Osteocyte (in vitro differentiated cells): ENCODE measurements at places on chromosomes 4 and X. TPM values are rescaled to one million over a fixed set of nuclear protein-coding genes. Genes with fewer than 3 reads are reported as not detected.

- H3K27me3 ChIP-seq = peaks cover 10% of the 10 kb centered on the region
- no peak overlapping the region for H3K27ac ChIP-seq
- no peaks in the 10 kb centered on the region for H3K4me1 ChIP-seq
Measured at GRCh38 chr4:14924812-14925344, 77.4 kb upstream of the CPEB2 start.

DNA sequence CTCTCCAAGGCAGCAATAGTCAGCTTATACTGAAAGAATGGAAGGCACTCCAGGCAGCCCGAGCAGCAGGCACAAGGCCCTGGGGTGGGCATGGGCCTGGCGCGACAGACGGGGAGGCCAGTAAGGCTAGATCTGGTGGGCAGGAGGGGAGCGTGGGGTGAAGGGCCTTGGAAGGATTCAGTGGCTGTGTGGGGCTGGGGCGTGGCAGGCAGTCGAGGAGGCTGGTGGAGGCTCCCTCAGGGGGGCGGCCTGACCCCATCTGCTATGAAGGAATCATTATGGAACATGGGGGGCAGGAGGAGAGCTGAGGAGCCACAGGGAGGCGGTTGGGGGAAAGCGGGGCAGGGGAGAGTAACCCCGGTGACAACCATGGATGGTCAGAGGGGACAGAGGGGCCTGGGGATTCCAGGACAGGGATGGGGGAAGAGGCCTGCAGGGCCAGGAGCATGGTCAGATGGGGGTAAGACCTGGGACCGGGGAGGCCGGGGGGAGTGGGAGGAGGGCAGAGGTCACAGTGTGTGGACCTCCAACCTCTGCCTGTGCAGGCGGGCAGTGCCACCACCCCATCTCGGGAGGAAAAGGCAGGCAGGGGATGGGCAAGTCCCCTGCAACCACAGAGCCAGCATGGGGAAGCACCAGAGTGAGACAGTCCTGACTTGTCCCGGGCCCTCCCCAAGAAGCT lies 70.3 kb downstream of the ACOX3 start:
- H3K27me3 ChIP-seq = no peaks in the 10 kb centered on the region
- peaks cover 2% of the 10 kb centered on the region for H3K36me3 ChIP-seq
- no peak for DNase-seq
- no peak overlapping the region for H3K27ac ChIP-seq
- H3K4me1 ChIP-seq = no peaks in the 10 kb centered on the region

- H3K27me3 ChIP-seq = no peaks in the 10 kb centered on the region
- no peak overlapping the region for H3K4me3 ChIP-seq
- H3K27ac ChIP-seq = peak overlapping the region; percentile 4
- H3K36me3 ChIP-seq = peaks cover 5% of the 10 kb centered on the region
- H3K4me1 ChIP-seq = peaks cover 56% of the 10 kb centered on the region
- peak; percentile 68 for DNase-seq
Measured at GRCh38 chr4:3339577-3339976, 46.8 kb downstream of the RGS12 start.

DNA sequence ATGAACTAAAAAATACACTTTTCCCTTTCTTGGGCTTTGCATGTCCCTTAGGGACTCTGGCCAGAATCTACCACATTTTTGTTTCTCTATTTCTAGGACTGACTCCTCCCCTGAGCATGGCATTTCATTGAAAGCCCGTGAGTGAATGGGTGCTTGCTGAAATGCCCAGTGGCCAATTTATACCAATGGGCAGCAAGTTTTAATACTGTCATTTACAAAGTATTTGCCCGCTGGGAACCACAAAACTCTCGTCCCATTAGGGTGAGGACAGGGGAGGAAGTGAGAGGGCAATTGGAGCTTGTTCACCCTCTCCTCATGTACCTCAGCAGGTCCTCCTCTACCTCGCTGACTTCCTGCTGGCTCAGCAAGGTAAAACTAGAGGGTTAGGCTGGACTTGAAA lies 1.1 kb downstream of the SRPX2 start:
- DNase-seq = no peak
- H3K36me3 ChIP-seq = no peaks in the 10 kb centered on the region
- H3K27ac ChIP-seq = peak overlapping the region; percentile 93
- H3K4me1 ChIP-seq = peaks cover 69% of the 10 kb centered on the region

GRCh38 chr4:127669691-127670090 lies 36.9 kb downstream of the INTU start:
- H3K27me3 ChIP-seq = no peaks in the 10 kb centered on the region
- H3K27ac ChIP-seq = no peak overlapping the region
- no peak overlapping the region for H3K4me3 ChIP-seq
- no peaks in the 10 kb centered on the region for H3K4me1 ChIP-seq

DNA sequence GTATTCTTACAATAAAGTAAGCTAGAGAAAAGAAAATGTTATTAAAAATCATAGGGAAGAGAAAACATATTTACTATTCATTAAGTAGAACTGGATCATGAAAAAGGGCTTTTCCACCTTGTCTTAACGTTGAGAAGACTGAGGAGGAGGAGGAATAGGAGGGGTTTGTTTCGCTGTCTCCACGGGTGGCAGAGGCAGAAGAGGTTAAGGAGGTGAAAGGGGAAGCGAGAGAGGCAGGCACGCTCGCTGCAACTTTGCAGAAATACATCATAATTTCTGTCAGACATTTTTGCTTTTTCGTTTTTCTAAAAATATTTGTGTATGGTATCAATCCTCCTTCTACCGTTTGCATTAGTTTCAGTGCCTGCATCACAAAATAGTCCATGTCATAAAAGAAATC lies 2375.1 kb upstream of the AGA start:
- H3K27me3 ChIP-seq = no peaks in the 10 kb centered on the region
- H3K36me3 ChIP-seq = no peaks in the 10 kb centered on the region
- no peak overlapping the region for H3K27ac ChIP-seq
- no peak for DNase-seq
- H3K4me1 ChIP-seq = no peaks in the 10 kb centered on the region

DNA sequence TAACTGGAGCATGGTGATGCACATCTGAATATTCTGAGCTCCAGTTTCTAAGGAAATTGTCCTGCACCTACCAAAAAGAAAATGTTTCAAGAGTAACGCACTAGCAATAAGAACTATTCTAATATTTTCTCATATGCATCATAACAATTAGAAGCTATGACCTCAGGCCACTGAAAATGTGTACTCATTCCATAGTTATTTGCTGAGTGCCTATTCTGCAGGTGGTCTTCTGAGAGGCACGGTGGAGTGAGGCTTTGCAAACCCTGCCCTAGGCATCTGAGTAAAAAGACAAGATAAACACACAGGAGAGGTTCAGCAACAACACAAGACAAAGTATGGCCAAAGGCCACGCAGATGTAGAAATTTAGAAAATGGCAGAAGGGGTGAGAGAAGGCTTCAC lies 23.7 kb downstream of the SLC10A6 start:
- H3K27ac ChIP-seq = no peak overlapping the region
- no peaks in the 10 kb centered on the region for H3K27me3 ChIP-seq

DNA sequence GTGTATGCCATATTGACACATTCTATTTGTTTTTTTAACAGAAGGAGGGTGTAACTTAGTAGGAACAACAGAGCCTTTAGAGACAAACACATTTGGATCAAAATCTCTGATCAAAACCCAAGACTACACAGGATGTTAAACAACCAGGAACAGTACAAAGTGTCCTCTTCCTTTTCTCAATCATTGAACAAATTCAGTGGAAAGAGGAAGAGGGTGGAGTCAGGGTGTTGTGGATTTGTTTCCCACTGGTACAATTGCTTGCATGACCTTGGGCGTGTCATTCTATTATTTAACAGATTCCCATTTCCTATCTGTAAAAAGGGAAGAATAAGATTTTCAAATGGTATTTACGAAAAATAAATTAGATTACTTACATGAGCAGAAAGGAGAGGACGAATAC lies 1162.8 kb upstream of the PRKX start:
- H3K27me3 ChIP-seq = no peaks in the 10 kb centered on the region
- no peak overlapping the region for H3K27ac ChIP-seq
- H3K4me3 ChIP-seq = no peak overlapping the region
- no peaks in the 10 kb centered on the region for H3K4me1 ChIP-seq
- no peak for DNase-seq
- H3K36me3 ChIP-seq = no peaks in the 10 kb centered on the region

GRCh38 chr4:163536091-163536490 lies 41.6 kb downstream of the TMA16 start:
- peaks cover 17% of the 10 kb centered on the region for H3K4me1 ChIP-seq
- no peak overlapping the region for H3K27ac ChIP-seq
- no peaks in the 10 kb centered on the region for H3K27me3 ChIP-seq
- no peak overlapping the region for H3K4me3 ChIP-seq

DNA sequence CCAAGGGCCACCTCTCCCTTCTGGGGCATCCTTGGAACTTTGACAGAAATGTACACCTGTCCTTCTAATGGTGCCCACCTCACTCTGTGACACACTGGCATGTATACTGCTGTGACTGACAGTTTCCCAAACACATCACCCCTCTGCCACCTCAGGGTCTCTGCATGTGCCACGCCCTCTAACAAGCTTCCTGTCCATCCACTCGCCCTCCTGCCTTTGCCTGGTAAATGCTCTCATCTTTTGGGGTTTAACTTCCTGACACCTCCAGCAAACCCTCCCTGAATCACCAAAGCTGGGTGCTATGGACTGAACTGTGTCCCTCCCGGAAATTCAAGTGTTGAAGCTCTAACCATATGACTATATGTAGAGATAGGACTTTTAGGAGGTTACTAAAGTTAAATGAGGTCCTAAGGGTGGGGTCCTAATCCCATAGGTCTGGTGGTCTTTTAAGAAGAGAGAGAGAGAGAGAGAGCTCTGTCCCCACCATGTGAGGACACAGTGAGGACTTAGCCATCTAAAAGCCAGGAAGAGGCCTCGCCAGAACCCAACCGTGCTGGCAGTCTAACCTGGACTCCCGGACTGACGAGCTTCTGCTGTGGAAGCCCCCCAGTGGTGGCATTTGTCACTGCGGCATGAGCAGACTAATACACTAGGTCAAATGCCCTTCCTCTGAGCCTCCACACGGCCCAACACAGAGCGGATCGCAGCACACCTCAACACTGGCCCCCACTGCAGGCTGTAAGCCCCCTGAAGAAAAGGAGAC lies 95.6 kb downstream of the AFAP1 start:
- H3K27me3 ChIP-seq = no peaks in the 10 kb centered on the region
- no peak overlapping the region for H3K4me3 ChIP-seq
- peaks cover 53% of the 10 kb centered on the region for H3K4me1 ChIP-seq
- H3K27ac ChIP-seq = peak overlapping the region; percentile 93

DNA sequence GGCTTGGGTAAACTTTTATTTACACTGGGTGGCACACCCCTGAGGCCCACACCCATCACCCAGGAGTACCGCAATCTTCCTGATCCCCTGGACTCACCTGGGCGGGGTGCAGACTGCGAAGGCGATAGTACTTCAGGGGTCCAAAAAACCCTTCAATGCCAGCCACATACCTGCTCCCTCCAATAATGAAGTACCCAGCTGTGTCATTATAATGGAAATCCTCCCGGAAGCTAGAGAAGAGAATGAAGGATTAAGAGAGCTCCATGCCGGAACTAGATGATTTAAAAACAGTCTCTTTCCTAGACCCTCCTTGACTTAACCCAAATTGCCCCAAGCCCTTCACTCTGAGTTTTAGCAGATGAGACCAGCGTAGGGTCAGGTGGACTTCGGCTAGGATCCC lies 40.9 kb downstream of the SEL1L3 start:
- peaks cover 21% of the 10 kb centered on the region for H3K4me1 ChIP-seq
- no peak for DNase-seq
- H3K27me3 ChIP-seq = no peaks in the 10 kb centered on the region
- H3K36me3 ChIP-seq = peaks cover 14% of the 10 kb centered on the region
- H3K27ac ChIP-seq = no peak overlapping the region

GRCh38 chr4:81659051-81659450 lies 187.3 kb upstream of the RASGEF1B start:
- no peaks in the 10 kb centered on the region for H3K36me3 ChIP-seq
- no peaks in the 10 kb centered on the region for H3K27me3 ChIP-seq
- H3K4me1 ChIP-seq = no peaks in the 10 kb centered on the region
- H3K27ac ChIP-seq = no peak overlapping the region
- no peak for DNase-seq

- no peak for DNase-seq
- H3K4me1 ChIP-seq = no peaks in the 10 kb centered on the region
- no peak overlapping the region for H3K27ac ChIP-seq
- no peaks in the 10 kb centered on the region for H3K27me3 ChIP-seq
- no peak overlapping the region for H3K4me3 ChIP-seq
Measured at GRCh38 chr4:154927126-154927680, 146.1 kb downstream of the RBM46 start.

DNA sequence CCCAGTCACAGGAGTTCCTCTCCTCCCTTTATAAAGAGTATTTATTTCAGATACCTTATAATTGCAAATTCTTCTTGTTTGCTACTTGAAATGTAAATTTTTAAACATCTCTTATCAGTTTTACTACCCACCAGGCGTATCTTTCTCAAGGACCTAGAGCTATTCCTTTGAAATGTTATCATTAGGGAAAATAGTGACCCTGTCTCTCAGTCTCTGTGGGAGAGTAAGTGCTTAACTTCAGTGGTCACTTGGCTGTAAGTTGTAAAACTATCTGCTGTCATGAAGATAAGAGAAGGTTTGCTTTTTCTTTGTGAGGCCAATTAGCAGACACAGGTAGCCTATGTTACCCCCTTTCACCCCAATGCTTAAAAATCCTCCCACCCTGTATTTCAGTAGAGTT lies 241.6 kb downstream of the TACR3 start:
- no peak overlapping the region for H3K27ac ChIP-seq
- no peaks in the 10 kb centered on the region for H3K36me3 ChIP-seq
- no peak for DNase-seq
- H3K27me3 ChIP-seq = no peaks in the 10 kb centered on the region
- no peak overlapping the region for H3K4me3 ChIP-seq

- DNase-seq = peak; percentile 90
- peaks cover 5% of the 10 kb centered on the region for H3K36me3 ChIP-seq
- peak overlapping the region; percentile 99 for H3K4me3 ChIP-seq
- peaks cover 54% of the 10 kb centered on the region for H3K4me1 ChIP-seq
Measured at GRCh38 chr4:75724867-75725724, 719 bp downstream of the USO1 start.

CT45A3 gene
- total RNA-seq = not detected in 2 replicates

SLC34A2 gene
- total RNA-seq = not detected in 2 replicates

GAGE12H gene
- not detected in 2 replicates for total RNA-seq
